ENCODE measurements at places on chromosomes 1 and 21.
A peak's percentile ranks its signal among the peaks of the same experiment; 100 is the strongest.

DNA sequence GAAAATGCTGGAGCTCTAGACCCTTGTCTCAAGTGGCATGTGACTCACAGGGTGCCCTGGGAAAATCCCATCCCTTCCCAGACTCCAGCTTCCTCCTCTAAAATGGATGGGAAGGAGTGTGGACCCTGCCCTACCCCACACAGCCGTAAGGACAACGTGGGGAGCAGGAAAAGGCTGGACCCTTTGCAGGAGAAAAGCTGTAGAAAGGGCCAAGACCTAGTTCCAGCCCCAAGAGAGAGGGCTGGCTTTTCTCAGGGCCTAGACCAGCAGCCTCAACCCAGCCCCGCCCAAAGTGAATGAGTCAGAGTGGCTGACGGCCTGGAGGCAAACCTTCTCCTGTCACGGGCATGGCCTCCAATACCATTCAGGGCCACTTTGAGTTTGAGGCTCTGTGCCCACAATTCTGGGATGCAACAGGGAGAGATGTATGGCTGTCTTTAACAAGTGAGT, 1.1 kb downstream of the LAMB3 start:
- no peak for DNase-seq

- DNase-seq = peak; percentile 12
Observed at GRCh38 chr21:42234464-42235241, 15.7 kb downstream of the ABCG1 start.

DNA sequence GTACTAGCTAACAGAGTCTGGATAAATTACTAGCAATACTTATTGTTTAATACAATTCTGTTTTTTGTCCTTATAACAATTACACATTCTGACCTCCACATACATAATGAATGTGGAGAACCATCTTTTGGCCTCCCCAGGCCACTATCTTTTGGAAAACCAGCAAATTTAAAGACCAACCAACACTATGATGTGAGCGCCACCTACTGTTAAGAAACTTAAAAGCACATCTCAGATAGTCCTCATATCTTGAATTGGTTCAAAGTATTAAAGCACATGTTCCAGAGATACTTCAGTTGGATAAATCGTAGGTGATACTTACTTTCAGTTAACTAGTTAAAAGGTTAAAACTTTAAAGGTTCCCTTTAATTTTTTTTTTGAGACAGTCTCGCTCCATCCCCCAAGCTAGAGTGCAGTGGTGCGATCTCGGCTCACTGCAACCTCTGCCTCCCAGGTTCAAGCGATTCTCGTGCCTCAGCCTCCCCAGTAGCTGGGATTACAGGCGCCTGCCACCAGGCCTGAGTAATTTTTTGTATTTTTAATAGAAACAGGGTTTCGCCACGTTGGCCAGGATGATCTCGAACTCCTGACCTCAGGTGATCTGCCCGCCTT, 29.3 kb upstream of the USP1 start:
- peak; percentile 43 for DNase-seq

DNA sequence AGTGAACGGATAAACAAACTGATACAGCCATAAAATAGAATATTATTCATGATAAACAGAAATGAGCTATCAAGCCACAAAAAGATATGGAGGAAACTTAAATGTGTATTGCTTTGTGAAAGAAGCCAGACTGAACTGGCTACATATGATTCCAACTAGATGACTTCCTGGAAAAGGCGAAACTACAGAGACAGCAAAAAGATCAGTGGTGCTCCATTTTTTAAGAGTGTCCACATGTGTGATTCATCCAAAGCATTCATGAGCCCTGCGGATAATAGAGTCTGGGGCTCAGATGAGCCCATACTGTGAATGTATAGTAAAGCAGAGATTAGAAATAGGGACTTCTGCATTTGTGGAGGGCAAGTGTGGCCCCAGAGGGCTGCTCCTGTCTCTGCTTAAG, 7.8 kb upstream of the TMEM222 start:
- DNase-seq = no peak

- no peak for DNase-seq
Observed at GRCh38 chr21:42114646-42115045, 43.5 kb downstream of the UMODL1 start.

DNA sequence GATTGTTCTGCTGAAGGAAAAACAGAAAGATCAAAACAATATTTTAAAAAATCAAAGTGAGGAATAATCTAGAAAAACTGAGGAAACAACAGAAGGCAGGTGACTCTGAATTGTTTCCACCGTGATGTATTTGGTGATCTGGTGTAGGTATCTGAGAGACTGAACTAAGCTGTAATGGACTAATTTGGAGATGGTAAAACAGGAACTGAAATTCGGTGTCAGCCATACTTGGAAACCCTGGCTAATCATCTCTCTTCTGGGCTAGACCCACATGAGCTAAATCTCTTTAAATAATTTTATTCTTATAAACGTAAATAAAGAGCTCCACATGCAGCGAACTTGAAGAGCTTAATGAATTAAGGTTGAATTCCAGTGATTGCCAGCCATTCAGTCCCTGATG, 1226.1 kb downstream of the NCAM2 start:
- no peak for DNase-seq

DNA sequence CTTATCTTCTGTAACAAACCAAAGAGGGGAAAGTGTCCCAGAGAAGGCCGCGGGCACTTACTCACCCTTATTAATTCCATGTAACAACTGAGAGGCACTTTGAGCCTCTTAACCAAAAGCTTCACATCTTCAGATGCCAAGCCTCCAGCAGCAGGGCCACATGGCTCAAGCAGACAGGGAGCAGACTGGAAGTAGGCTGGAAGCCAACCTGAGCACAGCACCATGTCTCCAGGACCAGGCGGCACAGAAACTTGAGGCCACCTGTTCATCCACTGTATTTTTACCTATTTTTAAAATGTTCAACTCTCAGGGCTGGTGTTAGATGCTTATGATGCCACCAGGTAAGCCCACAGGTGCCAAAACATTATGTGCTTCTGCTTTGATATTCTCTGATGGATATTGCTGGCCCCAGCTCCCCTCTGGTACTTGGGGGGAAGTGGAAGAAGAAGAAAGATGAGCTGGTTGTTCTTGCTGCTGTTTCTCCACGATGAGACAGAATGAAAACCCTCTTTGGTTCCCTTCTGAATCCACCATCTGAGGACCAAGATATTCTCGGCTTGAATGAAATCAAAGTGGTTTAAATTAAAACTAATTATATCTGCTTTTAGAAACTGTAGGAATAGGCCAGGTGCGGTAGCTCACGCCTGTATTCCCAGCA, 30.6 kb upstream of the SDE2 start:
- no peak for DNase-seq

GRCh38 chr1:247840818-247841217, 878 bp downstream of the OR11L1 start:
- DNase-seq = no peak

DNA sequence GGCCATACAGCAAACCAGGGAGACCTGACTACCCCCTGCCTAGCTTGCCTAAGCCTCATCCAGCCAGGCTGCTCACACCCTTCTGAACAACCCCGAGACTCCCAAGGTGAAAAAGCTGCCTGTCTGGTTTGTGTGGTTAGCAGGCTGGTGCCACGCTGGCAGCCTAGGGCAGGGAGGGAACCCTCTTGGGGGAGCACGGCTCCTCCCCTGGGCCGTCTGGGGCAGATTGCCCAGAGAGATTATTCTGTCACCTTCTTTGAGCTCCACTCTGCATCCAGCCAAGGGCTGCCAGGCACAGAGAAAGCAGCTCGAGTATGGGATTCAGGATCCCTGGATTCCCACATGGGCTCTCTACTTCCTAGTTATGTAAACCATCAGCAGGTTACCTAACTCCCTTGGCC, 27.5 kb upstream of the TCEA3 start:
- no peak for DNase-seq

DNA sequence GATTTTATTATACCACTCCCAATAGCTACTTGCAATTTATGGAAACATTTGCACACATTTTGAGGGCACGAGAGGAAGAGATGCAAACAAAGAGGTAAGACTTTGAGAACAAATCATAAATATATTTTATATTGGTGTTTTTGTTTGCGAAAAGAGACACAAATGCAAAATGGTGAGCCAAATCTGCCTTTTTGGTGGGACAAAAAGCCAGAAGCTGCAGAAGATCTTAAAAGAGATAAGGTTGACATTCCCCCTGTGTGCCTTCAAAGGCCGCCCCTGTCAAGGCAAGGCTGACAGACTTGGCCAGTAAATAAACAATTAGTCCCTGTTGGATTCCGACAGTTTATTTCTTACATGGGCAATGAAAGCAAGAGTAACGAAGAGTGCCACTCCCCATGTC, 122.8 kb downstream of the LBR start:
- no peak for DNase-seq

DNA sequence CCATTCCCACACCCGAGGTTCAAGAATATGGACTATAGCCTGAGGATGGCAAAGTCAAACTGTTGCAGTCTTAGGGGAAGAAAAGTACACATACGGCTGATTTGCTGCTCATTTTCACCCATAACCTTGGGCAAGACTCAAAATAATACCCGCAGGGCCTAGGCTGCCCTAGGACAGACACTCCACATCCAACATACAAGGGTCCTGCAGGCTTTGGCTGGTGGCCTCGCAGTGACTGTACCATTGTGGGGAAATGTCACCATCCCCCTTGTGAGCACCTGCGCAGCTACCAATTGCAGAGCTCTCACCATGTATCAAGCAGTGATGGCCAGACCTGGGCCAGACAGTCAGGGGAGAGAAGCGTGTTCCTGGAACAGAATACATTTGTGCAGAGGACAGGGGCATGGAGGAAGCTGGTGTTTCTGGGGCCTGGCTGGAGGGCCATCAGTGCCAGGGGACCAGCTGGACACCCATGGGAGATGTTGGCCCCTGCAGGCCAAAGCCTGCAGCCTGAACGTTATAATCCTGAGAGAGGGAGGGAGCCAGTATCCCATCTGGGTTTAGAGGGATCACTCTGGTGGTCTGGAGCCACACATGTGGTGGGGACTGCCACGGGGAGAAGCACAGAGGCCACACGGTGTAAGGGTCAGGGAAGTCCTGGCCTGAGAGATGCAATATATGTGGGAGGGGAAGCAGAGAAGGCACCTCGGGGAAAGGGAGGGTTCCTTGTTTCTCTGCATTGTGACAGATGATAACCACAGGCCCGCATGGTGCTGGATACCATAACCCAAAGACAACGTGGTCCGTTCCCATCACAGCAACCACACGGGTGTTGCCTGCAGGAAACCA, 101.2 kb downstream of the GLIS1 start:
- no peak for DNase-seq

DNA sequence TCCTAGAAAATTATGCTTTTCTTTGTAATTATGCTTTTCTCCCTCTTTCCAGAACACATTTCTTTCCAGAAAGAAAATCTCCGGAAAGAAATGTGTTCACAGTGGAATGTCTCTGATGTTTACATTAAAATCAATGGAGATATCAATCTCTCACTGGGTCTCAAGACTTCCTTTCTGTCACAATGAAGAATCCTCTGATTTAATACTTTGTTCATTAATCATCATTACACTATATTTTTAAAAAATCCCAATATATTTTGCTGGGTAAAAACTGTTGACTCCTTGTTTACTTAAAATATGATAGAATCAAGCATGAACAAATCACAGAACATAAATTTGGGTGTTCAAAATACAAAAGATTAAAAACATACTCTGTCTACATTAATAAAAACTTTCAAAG, 26.3 kb upstream of the TGFBR3 start:
- no peak for DNase-seq

- DNase-seq = no peak
Observed at GRCh38 chr1:59156526-59157199, 140.2 kb upstream of the FGGY start.

DNA sequence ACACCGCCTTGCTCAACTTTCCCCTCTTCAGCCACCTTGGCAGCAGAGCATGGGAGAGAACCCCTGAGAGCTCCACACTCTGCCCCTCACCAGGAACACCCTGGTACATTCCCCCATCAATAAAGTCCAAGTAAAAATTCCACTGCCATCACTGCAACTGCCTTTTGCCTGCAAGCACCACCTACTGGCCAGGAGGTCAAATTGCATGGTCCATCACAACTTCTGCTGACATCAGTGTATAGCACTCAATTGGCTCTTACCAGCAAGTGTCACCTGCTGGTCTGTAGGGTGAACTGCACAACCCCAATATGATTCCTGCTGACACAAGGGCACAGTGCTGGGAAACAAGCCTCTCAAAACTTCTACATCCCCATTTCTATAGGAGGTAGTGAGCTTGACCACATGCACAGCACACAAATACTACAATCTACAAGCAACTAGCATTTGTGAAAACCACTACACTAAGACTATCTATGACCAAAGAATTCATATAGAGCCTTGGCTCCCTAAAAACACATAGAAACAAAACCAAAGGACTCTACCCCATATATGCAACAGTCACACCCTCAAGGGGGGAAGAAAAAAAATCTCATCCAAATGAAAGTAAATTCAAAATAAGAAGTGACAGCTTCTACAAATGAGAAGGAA, 69.2 kb downstream of the FASLG start:
- DNase-seq = no peak

DNA sequence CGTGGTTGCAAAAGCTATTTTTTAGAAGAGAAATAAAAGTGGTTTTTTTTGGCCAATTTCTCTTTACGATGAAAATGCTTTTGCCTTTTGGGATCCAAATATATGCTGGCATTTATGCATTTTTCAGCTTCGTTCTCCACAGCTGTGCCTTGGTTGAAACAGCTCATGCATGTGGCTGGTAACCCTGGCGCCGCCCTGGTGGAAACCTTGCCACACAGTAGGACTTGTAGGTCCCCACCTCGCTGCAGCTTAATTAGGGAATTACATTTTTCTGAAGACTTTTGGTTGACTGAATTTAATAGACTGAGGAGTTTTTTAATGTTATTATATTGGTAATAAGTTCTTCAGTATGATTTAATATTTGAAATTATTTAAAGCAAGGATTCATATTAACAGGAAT, 12.7 kb upstream of the PCP4 start:
- no peak for DNase-seq

DNA sequence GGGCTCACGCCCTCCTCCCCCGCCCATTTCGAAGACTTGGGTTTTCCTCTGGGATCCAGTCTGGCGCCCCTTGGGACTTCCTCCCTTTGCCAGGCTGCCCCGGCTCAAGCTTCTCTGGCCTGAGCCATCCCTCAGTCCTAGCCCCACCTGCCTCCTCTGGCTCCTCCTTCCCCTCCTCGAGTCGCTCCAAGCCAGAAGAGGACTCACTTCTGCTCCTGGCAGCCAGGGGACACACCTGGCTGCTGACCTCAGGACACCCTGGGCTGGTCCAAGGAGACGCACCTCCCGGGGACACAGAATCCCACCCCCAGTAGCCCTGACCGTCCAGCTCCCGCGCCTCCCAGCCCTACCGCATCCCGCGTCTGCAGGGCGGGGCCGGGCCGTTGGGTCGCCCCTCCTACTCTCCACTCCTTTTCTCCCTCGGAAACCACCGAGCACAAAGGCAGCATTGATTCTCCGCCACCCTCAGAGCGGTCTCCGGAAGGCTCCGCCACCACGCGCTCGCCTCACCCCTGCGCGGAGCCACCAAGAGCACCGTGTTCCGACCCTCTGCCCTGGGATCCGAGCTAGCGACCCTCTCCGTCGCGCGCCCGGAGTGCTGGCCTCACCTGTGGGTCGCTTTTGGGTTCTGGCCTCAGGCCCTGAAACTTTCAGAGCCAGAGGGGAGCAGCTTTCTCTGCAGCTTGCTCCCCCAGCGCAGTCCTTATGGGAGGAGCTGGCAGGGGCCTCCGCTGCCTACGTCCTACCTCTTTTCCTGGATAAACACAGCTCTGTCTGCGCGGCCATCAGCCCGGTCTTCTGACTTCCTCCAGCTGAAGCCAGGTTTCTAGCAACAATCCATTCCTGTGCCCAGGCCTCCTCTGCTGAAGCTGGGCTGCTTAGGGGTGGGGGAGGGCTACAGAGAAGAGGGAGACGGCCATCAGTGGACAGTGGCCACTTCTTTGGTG, at the start of gene C2CD4D:
C2CD4D (minus strand) TSS at position 364 of the 947 bp plus-strand sequence. CDS start 831 bp downstream, outside the sequence.
- no peak for DNase-seq

GRCh38 chr1:46248122-46248920, 758 bp downstream of the RAD54L start:
- DNase-seq = no peak

- DNase-seq = no peak
Observed at GRCh38 chr1:82073659-82074058, 272.9 kb downstream of the ADGRL2 start.
